ENCODE measurements at places on chromosomes 5 and 9. TPM values are rescaled to one million over a fixed set of nuclear protein-coding genes. Genes with fewer than 3 reads are reported as not detected.

Gene FOXI1
- total RNA-seq = not detected

Gene CCL21
- total RNA-seq = not detected

Gene HAVCR2
- total RNA-seq = 0.34 TPM

Gene C9orf57
- not detected for total RNA-seq

Gene CDHR2
- 0.19 TPM for total RNA-seq

Gene OSTF1
- total RNA-seq = 16.8 TPM

Gene BARHL1
- not detected for total RNA-seq

Gene BTNL8
- not detected for total RNA-seq

Gene NRARP
- total RNA-seq = 4.3 TPM

Gene SLC22A4
- total RNA-seq = 5.5 TPM

Gene TLX3
- total RNA-seq = not detected

Gene IFNK
- not detected for total RNA-seq

Gene DAB2IP
- 15.3 TPM for total RNA-seq

Gene FAM169A
- total RNA-seq = 6.0 TPM

Gene RMRP
- 8.1 TPM for total RNA-seq

Gene BSPRY
- not detected for total RNA-seq

Gene ZBTB26
- 1.9 TPM for total RNA-seq

Gene MSANTD3
- 64.8 TPM for total RNA-seq

Gene PTPN3
- total RNA-seq = 13.8 TPM

Gene TRIM7
- 40.3 TPM for total RNA-seq

Gene SLC4A9
- total RNA-seq = not detected

Gene SLC6A7
- 0.05 TPM for total RNA-seq

Gene FGF10
- total RNA-seq = not detected

Gene RORB
- not detected for total RNA-seq

Gene MARCOL
- total RNA-seq = not detected

Gene C9
- not detected for total RNA-seq

Gene PPP3R2
- total RNA-seq = not detected

Gene TMEM232
- not detected for total RNA-seq

Gene FSTL4
- 3.8 TPM for total RNA-seq

Gene RNF183
- total RNA-seq = not detected

Gene NR2F1
- total RNA-seq = 4.8 TPM

Gene PCDHA12
- 2.9 TPM for total RNA-seq

Gene GLRA1
- not detected for total RNA-seq

Gene ARPC5L
- total RNA-seq = 83.2 TPM

Gene CSF1R
- total RNA-seq = 0.10 TPM

Gene IFNA13
- total RNA-seq = not detected

Measured in A549 treated with Mapracorat at 1 μM for 4 hours (cell line).